Stimulated activated CD4-positive, alpha-beta T cell treated with anti-CD3 and anti-CD28 coated beads, Interleukin-4, amount 100 ng/mL, for 24 hours (primary cell): ENCODE measurements at places on chromosomes 4 and X.

GRCh38 chr4:56662782-56663468 is 18.2 kb downstream of the HOPX start:
- DNase-seq, result no peak

DNA sequence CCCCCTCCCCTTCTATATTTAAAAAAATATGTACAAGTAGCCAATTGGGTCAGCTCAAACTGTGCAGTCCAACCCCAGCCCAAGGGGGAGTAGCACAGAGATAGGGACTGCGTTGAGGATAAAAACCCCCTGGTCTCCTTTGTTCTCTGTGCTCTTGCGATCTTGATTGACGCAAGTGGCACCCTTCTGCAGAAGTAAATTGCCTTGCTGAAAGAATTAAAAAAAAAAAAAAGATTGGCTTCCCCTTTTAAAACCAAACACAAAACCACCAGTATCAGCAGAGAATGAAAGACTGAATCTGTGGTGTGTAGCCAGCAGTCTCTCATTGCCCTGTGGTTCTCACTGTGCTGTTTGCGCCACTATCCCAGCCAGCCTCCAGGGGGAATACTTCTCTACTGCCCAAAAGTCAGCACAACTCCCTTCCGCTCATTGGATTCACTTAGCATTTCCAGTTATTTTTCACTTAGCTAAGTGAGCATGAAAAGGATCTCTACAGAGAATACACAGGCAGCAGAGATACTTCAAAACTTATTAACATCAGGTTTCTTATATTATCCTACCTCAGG is 29.7 kb downstream of the MANBA start:
- DNase-seq, result no peak

DNA sequence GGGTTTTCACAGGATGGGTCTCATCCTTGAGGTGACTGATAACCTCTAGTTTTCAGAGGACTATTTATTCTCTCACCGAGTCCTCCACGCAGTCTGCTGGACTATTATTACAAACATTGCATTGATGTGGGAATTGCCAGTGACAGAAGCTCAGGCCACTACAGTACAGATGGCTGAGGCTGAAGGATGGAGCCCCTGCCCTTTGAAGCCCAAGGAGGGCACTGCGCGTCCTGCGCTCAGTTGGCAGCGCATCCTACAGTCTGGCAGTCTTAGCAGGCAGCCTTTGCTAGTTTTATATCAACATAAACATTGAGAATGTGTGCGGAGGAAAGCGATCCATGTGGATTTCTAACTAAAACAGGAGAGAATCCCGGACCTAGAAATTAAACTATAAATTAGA is 1.5 kb upstream of the RELL1 start:
- DNase-seq, result no peak

DNA sequence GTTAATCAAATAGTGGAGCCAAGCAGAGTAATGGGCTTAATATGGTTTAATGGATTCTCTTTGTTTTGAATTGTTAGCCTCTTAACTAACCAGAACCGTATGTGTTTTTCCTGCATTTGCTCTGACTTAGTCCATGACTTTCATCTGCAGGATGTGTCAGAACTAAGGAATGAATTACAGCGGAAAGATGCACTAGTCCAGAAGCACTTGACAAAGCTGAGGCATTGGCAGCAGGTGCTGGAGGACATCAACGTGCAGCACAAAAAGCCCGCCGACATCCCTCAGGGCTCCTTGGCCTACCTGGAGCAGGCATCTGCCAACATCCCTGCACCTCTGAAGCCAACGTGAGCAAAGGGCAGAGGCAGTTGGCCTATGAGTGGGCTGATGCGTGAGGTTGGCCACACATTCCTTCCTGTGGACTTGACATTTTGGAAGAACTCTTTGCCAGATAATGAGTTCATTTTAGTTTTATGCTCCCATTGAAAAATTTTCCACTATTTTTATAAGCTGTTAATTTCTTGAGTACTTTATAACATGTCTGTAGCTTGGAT is 9.1 kb downstream of the MED28 start:
- no peak for DNase-seq

GRCh38 chr4:55475394-55476243 is 71.1 kb downstream of the CLOCK start:
- DNase-seq, result no peak

DNA sequence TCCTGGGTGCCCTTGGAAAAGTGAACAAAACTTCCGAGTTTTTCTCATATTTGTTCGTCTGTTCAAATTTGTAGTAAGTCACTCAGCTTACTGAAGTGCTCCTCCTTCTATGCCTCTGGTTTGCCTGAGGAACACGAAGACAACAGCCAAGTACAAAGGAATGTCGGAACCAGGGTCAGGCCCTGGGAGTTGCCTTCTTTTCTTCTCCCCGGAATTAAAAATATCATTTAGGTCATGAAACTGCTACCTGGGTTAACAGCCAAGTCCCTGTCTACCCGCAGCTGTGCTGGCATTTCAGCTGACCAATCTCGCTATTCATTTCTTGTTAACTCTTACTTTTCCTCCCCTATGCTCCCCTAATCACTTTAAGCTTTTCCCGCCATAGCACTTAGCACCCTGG is 137.6 kb upstream of the TEX13D start:
- DNase-seq, result no peak

- no peak for DNase-seq
Observed at GRCh38 chr4:130183096-130183495, 1087.1 kb downstream of the C4orf33 start.

DNA sequence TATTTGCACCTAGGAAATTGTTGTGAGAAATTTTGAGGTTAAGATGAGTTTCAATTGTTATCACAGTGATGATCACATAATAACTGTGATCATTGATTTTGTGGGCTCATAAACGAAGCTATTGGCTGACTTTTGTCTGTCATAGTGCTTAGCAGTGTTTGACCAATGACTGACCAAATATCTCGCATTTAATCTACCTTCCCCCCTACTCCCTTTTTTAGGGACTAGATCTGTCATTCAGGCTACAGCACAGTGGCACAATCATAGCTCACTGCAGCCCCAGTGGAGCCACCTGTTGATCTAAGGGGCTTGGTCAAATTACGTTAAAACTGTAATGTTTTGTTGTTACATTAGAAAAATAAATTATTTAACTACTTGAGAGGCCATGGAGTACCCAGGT is 1.5 kb downstream of the FUNDC2 start:
- no peak for DNase-seq

DNA sequence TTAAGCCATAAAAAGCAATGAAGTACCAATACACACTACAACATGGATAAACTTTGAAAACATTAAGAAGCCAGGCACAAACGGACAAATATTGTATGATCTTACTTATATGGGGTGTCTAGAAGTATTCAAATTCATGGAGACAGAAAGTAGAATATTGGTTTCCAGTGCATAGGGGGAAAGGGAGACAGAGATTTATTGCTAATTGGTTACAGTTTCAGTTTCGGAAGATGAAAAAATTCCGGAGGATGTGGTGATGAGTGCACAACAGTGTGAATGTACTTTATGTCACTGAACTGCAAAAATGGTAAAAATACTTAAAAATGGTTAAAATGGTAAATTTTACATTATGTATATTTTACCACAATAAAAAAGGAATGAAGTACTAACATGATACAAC is 5.1 kb upstream of the PRDX4 start:
- DNase-seq, result peak; percentile 5

DNA sequence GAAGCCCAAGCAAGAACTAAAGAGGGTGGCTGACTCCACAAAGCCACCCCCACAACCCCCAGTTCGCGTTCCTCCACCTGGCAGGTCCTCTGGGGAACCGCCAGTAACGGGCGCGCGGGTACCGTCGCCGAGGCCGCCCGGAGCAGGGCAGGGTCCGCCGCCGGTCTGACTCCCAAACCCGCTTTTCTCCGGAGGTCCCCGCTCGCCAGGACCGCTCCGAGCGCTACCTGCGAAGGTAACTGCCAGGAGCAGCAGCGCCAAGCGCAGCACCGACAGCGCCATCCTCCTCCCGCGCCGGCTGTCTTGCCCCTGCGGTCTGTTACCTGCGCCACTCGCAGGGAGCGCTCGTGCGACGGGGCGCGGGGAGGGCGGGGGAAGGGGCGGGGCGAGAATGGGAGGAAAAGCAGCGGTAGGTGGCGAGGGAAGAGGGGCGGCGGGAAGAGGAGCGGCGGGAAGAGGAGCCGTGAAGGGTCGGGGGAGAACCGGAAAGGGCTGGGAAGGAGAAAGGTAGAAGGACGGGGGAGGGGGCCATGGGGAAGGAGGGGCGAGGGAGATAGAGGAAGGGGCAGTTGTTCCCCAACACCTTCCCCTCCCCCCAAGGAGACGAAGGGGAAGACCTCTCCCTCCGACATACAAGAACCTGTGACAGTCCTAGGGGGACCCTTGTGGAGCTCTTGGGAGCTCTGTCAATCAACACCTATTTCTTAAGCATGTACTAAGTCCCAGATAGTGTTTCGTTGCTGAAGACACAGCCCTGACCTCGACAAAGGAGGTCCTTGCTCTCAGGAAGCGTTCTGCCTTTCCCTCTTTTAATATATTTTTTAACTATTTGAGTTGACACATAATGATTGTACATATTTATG is at the start of gene SPINK2:
Gene SPINK2, minus strand, starts transcription at position 321 of the 863 bp plus-strand sequence. Its CDS starts 39 bp downstream, at position 282.
- DNase-seq, result peak; percentile 65

DNA sequence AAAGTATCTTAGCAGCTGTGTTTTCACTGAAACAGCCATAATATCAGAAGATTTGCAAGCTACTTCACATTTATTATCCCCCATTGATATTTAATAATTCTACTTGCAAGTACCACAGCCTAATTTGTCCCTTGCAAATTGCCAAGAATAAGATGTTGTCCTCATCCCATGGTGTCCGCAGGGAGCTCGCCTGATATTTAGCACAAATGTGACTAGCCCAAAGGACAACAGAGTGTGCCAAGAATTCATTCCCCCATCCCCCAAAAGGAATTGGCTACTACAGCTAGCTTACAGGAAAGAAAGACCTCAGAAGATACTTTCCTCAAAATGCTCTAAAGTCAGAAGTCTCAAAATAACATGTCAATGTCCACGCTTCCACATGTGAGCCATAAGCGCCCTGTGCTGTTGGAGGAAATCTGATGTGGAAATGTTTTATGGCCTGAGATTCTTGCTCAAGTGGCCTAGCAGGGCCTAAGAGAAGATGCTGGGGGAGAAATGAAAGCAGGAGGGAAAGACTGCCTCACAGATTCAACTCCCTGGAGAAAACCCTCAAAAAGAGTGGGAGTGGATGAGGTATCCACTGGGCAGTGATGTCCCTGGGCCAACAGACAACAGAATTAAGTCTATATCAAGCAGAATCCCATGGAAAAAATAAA is 111.4 kb downstream of the SH3KBP1 start:
- DNase-seq, result no peak

DNA sequence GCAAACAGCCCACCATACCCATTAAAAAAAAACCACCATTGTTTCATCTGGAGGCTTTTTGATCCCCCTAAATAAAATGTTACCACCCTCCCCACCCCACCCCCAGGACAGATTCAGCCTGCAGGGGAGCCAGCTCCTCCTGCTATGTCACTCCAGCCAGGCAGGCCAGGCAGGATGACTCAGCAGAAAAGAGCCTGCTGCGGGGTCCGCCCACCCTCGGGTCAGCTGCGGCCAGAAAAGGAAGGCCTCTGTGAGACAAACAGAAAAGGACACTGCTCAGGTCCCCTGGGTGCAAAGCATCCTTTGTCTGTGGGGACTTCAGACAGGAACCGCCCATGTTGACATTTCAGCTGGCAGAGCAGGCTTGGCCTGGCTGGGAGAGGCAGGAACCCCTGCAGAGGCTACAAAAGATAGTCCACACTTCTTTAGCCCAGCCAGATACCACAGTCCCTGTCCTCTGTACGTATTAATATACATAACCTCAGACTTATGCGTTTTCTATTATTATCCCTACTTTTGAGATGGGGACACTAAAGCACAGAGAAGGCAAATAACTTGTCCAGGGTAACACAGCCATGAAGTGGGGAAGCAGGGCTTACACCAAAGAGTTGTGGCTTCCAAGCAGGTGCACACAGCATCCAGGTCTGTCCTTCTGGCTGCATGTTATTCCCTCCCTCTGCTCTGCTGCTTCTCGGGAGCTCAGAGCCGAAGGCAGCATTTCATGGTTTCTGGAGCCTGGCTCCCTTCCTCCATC is 147.7 kb downstream of the CPEB2 start:
- DNase-seq, result no peak

DNA sequence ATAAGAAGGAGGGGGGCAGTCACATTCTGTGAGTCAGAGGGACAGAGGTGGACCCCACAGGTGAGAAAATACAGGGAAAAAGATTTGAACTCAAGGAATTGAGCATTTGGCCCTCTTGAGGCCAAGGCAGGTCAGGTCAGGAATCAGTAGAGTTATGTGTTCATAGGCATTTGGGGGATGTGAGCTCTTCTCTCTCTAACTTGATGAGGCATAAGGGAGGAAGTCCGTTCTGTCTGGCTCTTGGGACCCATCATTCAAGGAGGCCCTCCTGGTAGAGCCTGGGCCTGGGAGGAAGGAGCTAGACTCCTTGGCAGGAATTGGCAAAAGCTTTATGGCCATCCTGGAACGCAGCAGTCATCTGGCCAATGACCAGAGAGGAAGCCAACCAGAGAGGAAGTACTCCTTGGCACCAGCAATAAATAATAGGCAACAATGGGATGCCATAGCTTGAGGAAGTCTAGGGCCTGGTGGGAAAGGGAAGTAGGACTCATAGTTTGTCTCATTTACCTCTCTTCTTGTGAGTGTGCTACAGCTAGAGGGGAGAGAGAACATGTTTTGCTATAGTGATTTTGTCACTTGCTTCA is 53.0 kb downstream of the MSN start:
- DNase-seq, result no peak

- DNase-seq, result no peak
Observed at GRCh38 chr4:2823301-2823670, 20.4 kb upstream of the ADD1 start.
